WTC11 (cell line): ENCODE measurements at places on chromosomes 6 and 20. TPM values are rescaled to one million over a fixed set of nuclear protein-coding genes. Genes with fewer than 3 reads are reported as not detected.

DNA sequence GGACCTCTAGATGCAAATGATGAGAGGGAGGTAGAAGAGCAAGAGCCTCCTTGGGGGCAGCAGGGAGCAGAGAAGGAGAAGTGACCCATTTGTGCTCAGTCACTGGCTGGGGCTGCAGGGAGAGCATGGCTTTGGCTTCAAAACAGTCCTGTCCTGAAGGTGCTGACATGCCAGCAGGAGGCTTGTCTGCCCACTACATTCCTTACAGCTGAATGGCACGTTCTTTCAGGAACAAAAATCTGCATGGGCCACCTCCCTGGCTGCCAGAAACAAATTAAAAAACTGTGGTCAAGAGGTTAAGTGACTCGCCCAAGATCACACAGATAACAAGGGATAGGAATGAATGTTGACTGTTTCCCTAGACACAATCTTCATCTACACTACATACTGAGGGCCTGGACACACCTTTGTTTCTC lies 188.8 kb downstream of the HIVEP2 start:
- DNase-seq, result no peak

- peak; percentile 87 for DNase-seq
Observed at GRCh38 chr6:150685860-150686259, 86.2 kb downstream of the PLEKHG1 start.

DNA sequence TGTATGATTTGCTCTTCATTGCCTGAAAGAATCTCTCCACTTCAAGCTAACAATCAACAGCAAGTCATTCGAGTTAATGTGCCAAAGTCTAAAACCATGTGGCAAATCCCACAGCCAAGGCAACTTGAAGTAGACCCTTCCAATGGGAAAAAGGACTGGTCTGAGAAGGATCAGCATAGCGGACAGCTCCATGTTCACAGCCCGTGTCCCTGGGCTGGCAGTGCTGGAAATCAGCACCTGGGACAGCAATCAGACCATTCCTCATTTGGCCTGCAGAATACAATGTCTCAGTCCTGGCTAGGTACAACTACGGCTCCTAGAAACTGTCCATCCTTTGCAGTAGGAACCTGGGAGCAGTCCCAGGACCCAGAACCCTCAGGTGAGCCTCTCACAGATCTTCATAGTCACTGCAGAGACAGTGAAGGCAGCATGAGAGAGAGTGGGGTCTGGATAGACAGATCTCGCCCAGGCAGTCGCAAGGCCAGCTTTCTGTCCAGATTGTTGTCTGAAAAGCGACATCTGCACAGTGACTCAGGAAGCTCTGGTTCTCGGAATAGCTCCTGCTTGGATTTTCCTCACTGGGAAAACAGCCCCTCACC lies 1.1 kb downstream of the GJA10 start:
- peak; percentile 69 for DNase-seq

Gene ZKSCAN8
- 21.7 to 22.9 TPM (median 22.7 TPM) in 3 replicates for total RNA-seq

Gene APOM
- total RNA-seq, result 3.5 to 4.6 TPM (median 4.3 TPM) in 3 replicates

Gene C6orf15
- not detected in 3 replicates for total RNA-seq
